Ureter (tissue), 1 donor: ENCODE measurements at places on chromosomes 16 and 17.
A peak's percentile ranks its signal among the peaks of the same experiment; 100 is the strongest.

GRCh38 chr16:25633549-25633948, 58.2 kb upstream of the HS3ST4 start:
- no peak for DNase-seq

DNA sequence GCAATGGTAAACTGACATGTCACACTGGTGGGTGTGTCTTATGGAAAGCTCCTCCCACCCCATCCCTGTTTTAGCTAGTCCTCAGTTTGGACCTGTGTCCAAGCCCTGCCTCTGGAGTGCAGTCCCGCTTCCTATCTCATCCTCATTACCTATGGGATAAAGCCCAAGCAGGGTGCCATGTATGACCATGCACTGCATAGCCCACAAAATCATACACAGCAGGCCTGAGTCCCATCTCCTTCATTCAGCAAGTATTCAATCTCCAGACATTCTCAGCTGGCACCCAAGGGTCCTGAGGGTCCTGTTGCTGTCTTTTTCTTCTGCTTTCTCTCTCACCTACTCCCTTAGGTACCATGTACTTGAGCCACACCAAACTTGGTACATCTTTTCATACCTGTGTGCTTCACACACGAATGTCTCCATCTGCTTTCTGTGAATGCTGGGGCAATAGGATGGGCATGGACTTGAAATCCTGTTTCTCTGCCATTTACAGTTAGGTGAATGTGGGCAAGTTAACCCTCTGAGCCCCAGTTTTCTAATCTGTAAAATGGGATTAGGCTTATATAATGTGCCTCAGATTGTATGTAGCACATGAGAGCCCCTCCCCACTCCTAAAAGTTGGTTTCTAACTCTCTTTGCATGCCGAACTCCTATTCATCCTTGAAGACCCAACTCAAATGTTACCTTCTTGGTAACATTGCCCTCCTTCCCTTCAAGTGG, 28.5 kb downstream of the TNS4 start:
- no peak for DNase-seq

DNA sequence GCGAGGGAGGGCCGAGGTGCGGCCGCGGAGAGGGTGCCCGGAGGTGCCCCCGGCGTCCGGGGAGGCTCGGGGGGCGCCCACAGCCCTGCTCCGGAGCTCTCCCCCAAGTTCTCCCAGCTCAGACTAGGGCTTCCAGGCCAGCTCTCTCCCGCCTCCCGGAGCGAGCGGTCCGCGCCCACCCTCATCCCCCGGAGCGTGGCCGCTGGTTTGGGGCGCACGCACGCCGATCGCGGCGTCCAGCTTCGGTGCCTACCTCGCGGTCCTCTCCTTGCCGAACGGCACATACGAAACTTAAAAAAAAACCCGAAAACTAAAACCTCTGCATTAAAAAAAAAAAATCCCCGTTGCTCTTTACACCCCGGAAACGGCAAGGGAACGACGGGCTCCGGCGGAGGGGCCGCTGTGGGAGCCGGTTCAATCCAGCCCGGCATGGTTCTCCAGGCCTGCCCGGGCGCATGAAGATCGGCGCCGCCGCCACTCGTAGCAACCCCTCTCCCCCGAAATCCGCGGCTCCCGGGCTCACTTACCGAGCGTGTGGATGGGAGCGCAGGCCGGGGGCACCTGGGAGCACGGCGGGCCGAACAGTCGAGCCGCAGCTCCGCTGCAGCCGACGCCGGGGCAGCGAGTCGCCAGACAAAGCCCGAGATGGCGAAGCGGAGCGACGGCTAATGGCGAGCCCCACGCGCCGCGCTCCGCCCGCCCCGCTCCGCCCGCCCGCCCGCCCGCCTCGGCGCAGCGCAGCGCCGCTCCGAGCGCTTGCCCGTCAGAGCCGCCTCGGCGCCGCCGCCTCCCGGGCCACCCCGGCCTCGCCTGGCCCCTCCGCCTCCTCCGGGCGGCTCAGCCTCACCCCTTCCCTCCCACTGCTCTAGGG, 973 bp upstream of the UBTF start:
- DNase-seq = peak; percentile 72

- peak; percentile 84 for DNase-seq
Observed at GRCh38 chr17:27497696-27498095, 41.4 kb downstream of the KSR1 start.

DNA sequence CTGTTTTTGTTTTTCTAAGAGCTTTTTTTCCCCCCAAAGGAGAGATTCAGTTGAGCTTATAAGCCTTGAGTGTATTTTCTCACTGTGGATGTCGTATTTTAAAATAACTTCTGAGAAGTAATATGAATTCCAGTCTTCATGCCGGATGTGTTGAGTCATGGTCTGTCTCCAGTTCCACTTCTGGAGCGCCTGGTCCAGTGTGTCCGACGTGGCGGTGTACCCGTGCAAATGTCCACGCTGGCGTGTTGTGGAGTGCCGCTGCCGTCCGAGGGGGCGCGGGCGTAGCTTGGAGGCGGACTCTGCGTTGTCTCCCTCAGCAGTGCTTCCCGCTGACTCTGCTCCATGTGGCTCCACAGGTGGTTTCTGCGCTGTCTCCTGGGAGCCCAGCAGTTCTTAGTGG, 60.9 kb upstream of the ZNF750 start:
- no peak for DNase-seq

GRCh38 chr16:55588799-55589198, 22.3 kb downstream of the CAPNS2 start:
- no peak for DNase-seq

GRCh38 chr17:69560987-69561441, 146.5 kb downstream of the MAP2K6 start:
- peak; percentile 51 for DNase-seq

- peak; percentile 88 for DNase-seq
Observed at GRCh38 chr16:4614571-4615383, at the start of gene UBALD1. UBALD1 (minus strand) TSS chr16:4614888; CDS start chr16:4614797, 91 bp downstream.

DNA sequence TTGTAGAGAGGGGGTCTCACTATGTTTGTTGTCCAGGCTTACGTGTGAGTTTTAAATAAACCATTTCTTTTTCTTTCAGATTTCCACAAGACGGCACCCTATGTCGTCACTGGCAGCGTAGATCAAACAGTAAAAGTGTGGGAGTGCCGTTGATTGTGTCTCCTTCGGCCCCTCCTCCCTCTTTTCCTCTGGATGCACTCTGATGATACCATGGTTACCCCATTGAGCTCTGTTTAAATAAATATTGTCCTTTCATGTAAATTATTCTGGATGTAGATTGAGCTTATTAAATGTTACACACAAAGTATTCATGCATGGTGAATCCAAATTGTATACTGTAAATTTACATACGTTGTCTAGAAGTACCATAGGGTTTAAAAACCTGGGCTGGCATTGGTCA, 29.9 kb downstream of the CLUH start:
- no peak for DNase-seq

GRCh38 chr16:28042811-28043210, 20.7 kb downstream of the GSG1L start:
- DNase-seq = no peak

- DNase-seq = no peak
Observed at GRCh38 chr16:17395849-17396480, 74.8 kb downstream of the XYLT1 start.

DNA sequence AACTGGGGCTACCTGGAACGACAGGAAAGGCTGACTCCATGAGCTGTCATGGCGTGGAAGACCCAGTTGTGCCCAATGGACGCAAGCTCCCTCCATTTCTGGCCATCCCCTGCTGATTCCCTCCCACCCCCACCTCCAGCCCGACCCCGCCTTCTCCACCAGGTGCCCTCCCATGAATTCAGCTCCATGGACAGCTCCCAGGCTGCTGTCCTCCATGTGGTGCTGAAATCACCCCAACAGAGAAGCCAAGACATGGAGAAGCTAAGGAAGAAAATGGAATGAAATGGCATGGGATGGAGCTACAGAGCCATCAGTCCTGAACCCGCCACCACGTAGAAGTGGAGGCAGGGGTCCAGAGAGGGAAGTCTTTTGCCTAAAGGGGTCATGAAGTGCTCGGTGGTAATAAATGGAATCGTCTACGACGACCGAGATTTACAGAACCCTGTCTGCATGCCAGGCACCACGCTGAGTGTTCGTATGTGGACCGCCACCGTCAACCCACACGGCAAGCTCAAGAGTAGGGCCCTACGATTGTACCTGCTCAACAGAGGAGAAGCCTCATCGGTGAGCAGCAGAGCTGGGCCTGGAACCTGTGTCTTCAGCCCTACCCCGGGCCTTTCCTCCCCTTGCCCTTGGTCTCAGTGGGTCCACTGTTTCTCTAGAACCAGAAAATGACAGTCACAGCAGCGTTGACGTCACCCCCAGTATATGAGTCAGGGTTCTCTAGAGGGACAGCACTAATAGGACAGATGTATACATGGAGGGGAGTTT, 9.3 kb upstream of the ZC3H18 start:
- DNase-seq = no peak

- no peak for DNase-seq
Observed at GRCh38 chr16:8966817-8967131, 3.1 kb upstream of the USP7 start.

DNA sequence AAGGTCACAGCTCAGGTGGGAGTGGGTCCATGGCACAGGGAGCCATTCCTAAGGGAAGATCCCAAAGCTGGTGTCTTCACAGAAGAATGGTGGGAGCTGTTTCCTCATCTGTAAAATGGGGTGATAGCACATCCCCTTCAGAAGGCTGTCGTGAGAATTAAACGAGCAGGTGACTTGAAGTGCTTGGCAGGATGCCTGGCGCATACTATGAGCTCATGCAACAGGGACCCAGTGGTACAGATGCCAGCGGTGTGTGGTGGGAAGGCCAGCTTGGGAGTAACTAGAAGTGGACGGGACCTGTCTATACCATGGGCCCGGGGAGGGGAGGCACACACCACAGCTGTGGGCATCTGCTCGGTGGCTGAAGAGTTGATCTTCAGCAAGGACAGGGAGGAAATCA, 189.3 kb upstream of the TNRC6C start:
- DNase-seq = no peak

GRCh38 chr16:4972938-4973587, 14.9 kb downstream of the SEC14L5 start:
- no peak for DNase-seq

- peak; percentile 88 for DNase-seq
Observed at GRCh38 chr17:50534222-50534978, 1.9 kb downstream of the EPN3 start.

GRCh38 chr16:30846649-30847402, 47.1 kb downstream of the BCL7C start:
- no peak for DNase-seq

DNA sequence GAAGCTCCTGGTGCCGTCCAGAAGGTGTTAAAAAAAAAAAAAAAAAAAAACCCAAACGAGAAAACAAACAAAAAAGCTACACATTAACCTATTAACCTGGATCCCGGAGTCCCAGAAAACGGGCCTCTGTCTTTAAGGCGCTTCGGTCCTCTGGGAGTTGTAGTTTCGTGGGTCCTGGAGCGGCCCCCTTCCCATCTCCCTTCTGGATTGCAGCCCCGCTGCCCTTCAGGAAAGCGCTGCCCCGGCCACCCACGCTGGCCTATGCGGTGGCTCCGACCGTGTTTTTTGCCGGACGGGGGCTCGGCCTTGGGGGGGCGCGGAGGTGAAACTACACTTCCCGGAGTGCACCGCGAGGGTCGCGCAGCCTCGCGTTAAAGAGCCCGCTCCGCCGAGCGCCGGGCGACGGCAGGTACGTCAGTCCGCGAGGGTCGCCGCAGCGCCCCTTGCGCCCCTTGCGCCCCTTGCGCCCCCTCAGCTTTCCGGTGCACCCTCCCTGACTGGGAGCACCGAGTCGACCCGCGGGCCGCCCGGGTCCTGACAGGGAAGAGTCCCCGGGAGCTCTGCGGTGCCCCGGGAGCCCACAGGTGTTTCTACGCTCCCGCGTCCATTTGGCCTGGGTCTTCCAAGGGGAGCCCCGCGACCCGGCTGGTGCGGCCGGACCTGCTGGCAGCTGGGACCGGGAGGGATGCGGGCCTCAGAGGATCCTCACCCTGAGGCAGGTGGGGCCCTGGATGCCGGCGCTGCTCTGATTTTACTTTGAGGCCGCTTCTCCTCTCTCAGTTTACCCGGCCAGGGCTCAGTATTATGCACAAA, at the start of gene FCSK:
Gene FCSK (plus strand): TSS at position 374 of the 813 bp plus-strand sequence. CDS start 8,596 bp downstream, outside the sequence.
- DNase-seq = no peak

GRCh38 chr17:35373984-35374765, 754 bp upstream of the SLFN11 start:
- DNase-seq = peak; percentile 65

GRCh38 chr17:77178563-77178962, 37.8 kb downstream of the SEC14L1 start:
- DNase-seq = no peak

DNA sequence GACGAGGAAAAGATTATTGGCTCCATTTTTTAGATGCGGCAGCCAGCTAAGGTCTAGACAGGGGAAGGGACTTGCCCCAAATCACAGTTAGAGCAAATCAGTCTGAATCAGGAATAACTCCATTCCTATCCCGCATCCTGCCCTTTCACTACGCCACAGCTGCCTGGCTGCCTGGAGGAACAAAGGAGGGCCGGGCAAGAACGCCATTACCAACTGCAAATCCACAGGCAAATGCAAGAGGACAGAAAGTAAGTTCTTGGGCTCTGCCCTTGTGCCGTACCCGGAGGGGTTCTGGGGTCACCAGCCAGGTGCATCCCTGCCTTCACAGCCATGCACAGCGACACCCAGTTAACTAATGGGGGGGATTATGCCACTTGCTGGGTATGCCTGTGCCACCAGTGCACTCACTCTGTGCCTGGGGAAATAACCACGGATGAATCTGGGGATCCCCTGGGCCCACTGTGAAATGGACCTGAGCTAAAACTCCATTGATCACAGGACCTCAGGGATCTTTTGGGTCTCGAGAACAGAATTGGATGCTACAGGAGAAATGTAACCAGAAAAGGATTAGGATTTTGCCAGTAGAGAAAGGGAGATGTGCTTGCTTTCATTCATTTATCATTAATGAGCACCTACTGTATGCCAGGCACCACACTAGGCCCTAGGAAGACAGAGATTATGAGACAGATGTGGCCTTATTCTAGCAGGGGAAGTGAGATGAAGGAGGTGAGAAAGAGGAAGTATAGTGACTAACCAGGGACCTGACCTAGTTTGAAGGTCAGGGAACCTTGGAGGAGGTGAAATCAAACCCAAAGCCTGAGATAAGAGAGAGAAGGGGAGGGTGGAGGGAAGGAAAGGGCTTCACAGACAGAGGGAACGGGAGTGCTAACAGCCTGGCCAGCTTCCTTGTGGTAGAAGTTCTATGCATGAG, 17.7 kb downstream of the BCL7C start:
- no peak for DNase-seq

- no peak for DNase-seq
Observed at GRCh38 chr16:28975158-28975599, 601 bp downstream of the SPNS1 start.

- peak; percentile 74 for DNase-seq
Observed at GRCh38 chr17:44219616-44220212, at the start of gene UBTF. UBTF (minus strand) TSS chr17:44219675; CDS start chr17:44218229, 1,446 bp downstream.
